ENCODE measurements at places on chromosomes 6 and 20.

- DNase-seq, result no peak
Observed at GRCh38 chr20:37749218-37749617, 55.4 kb downstream of the CTNNBL1 start.

- DNase-seq, result no peak
Observed at GRCh38 chr20:51553897-51554486, 11.5 kb upstream of the NFATC2 start.

GRCh38 chr6:150922137-150922536, 56.6 kb downstream of the MTHFD1L start:
- DNase-seq, result no peak

GRCh38 chr6:79776076-79776475, 144.9 kb downstream of the SH3BGRL2 start:
- DNase-seq, result no peak

DNA sequence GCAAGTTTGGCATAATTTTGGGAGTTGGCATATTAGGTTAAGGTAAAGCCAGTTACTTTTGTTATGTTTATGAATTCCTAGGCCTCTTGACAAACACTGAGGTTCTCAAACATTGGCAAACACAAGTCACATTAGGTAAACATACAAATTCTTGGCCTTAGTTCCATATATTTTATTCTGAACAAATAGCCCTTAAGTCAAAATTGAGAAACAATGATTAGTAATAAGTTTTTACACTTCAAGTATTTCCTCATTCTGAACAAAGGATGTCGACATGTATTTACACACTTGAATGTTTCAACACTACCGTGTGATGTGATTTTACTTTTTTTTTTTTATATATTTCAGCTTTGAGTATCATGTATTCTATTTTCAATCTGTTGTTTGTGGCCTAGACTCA, 3.8 kb upstream of the ECHDC1 start:
- DNase-seq, result no peak

DNA sequence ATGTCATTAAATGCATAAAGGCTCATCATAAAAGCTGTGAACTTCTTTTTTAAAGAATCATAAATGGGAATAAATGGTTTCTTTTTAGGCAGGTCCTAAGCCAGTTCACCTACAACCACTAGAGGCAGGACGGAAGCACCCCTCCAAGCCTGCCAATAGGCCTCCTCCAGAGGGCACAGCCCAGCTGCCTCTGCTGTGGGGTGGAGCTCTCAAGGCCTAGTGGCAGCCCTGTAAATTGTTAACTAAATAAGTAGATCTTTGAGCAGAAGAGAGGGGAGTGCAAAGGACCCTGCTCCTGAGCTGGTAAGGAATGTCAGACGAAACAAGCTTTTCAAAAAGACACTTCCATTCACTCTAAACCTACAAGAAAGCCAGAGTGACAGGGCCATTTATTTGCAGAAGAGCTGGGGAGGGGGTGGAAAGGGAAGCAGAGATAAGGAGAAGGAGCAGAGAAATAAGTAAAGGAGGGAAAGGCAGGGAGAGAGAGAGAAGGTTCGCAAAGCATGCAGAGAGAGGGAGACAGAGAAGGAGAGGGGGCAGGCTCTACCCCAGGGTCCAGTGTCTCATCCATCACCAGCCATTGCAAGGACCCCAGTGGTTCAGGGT, 18.0 kb upstream of the MAFB start:
- peak; percentile 15 for DNase-seq

- no peak for DNase-seq
Observed at GRCh38 chr20:1467082-1467354, 369 bp upstream of the NSFL1C start.

- DNase-seq, result no peak
Observed at GRCh38 chr20:55172310-55173002, 697.1 kb downstream of the DOK5 start.

- DNase-seq, result no peak
Observed at GRCh38 chr20:34578025-34578424, 19.5 kb downstream of the MAP1LC3A start.

DNA sequence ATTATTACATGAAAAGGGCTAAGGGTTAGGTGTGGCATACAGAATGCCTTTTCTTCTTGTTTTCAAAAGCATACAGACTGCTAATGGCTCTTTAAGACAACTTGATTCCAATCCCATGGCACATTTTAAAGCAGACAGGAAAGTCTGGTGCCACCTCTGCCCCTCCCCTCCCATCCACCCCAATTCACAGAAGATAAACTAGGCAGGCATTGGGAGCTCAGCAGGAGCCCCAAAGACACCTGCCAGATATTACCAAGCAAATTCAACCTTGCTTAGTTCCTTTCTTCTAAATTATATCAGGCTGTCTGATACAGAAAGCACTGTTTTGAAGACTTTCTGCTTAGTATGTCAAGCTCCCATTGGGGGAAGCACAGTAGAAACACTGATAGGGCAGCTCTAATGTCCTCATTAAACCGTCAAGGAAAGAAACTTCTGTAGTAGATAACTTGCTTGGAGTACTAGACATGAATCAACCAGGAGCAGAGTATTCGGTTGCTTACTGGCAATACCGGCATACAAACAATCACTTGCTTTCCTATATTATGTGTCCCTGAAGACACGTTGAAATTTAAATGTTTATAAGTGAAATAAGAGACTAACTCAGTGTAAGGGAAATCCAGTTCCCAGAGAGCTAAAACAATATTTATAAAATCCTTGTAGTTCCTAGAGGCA, 13.0 kb downstream of the SESN1 start:
- DNase-seq, result no peak

DNA sequence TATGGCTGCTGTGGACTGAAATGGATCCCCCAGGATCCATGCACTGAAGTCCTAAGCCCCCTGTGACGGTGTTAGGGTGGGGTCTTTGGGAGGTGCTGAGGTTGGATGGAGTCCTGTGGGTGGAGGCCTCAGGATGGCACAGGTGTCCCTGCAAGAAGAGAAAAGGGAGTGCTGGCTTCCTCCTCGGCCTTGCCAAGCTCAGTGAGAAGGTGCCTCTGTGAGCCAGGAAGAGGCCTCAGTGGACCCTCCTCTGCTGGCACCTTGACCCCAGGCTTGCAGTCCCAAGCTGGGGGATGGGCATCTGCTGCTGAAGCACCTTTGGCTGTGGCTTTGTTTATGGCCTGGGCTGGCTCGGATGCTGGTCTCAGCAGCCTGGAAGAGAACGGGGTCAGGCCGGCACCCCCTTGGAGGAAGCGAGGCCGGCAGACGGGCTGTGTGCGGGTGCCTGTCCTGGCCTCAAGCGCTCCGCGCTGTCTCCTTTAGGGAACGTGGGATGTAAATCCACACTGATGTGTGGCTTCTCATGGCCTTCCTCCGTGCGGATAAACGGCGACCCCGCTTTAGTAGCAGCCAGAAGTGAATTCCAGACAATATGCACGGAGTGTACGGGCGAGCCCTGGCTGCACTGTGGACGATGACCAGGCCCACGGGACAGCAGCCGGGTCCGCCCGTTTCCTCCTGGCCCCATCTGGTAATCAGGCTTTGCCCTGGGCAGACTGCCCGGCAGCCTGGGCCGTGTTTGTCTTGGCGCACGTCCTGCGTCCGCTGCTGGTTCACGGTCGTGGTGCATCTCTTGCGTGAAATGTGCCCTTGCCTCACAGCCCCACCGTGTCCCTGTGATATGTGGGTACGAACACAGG, 182.6 kb downstream of the ERMARD start:
- no peak for DNase-seq

GRCh38 chr20:57231161-57231560, 35.3 kb downstream of the BMP7 start:
- DNase-seq, result no peak

GRCh38 chr20:13430346-13431002, 208.3 kb downstream of the TASP1 start:
- peak; percentile 57 for DNase-seq

DNA sequence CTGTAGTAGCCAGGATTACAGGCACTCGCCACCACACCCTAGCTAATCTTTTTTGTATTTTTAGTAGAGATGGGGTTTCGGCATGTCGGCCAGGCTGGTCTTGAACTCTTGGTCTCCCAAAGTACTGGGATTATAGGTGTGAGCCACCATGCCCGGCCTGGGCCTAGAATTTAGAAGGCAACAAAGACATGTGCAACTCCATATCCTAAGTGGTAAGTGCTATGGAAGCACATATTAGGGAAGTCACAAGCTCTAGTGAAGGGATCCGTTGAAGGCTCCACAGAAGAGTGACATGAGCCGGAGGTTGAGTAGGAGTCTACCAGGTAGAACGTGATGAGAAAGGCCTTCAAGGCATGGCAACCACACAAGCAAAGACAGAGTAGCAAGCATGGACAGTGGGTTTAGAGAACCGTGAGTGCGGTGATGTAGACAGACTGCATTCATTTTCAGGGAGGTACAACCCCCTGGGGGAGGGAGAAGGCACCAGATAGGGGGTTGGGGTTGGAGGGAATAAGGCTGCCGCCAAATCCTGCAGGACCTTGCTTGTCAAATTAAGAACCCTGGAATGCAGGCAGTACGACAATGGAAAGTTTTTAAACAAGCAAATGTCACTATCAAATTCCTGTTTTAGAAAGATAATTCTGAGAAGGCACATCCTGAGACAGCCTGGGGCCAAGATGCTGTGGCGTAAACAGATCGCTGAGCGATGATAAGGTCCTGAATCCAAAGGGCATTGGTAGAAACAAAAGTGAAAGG, 50.2 kb downstream of the ARHGAP18 start:
- no peak for DNase-seq

GRCh38 chr6:112337209-112337638, 9.9 kb upstream of the RFPL4B start:
- DNase-seq, result no peak

DNA sequence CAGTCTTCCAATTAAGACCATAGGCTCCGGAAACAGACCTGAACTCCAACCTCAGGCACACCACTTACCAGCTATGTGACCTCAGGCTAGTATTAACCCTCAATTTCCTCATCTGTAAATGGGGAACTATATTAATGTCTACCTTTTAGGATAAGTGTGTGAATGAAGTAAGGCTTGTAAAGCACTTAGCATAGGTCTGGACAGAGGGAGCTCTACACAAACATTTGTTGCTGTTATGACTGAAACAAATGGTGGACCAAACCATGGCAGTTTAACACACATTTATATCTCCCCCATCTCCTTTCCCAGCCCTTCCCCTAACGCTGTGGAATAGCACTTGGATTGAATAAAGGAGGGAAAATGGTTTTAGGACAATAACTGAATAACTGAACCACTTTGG, 48.7 kb downstream of the TSHZ2 start:
- no peak for DNase-seq

DNA sequence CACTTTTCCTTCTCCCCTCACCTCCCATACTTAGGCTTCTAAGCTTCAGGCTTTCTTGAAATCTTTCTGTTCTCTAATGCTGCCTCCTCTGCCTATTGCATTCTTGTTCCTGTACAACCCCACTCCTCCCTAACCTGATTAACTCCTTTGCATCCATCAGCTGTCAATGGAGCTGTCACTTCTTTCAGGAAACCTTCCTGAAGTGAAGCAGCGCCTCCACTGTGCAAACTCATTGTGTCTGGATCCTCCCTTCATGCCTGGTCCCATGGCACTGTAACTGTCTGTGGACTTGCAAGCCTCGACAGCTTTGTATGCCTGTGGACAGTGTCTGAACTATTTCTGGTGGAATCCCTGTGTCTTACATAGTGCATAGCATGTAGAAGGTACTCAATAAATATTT, 185.0 kb downstream of the HS3ST5 start:
- DNase-seq, result no peak

DNA sequence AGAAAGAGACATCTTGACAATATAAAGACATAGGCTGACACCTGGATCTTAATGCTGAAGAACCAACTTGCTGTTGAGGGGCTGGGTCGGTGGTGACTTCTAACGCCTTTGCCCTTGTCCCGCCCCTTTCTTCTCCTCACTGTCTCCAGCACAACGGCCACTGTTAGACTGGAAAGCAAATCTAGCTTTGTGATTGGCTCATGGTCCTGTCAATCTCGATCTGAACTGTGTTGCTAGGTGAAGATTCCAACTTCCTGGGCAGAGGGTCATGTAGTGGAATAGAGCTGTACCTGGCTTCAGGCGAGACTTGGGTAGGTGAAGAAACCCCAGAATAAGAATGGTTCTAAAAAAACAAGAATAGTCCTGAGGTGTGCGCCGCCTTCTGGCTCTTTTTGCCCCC, at the start of gene PGK2:
TSS of gene PGK2 (minus strand) at position 110 of the 400 bp plus-strand sequence. CDS start at position 12, 98 bp downstream.
- DNase-seq, result no peak

- no peak for DNase-seq
Observed at GRCh38 chr6:13030396-13030795, 297.9 kb downstream of the TBC1D7 start.

- DNase-seq, result no peak
Observed at GRCh38 chr6:149452037-149452939, 32.5 kb downstream of the ZC3H12D start.

- no peak for DNase-seq
Observed at GRCh38 chr6:133641104-133641503, 247.8 kb upstream of the TCF21 start.

DNA sequence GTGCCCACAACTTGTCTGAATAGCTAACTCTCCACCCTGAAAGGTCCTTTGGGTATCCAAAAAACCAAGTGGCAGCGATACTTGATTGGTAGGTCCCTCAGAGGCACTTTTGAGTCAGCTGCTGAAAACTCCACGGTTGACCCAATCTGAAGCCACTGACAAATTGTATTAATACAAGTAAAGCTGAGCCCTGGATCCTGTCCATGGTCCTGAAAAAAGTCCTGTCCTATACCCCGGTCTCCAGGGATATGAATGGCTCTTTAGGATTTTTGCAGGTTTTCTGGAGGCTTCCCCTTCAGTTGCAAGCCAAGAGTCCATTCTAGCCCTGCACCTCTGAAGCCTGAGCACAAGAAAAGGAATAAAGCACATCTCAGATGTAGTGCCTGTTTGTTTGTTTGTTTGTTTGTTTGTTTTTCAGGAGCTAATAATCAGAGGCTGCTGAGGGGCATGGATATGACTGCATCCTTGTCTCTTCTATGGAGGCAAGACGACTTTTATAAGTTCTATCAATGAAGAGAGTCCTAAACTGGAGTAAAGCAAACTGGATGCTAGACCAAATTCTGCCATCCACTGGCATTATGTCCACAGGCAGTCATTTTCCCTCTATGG, 1.7 kb upstream of the SLC12A5 start:
- DNase-seq, result peak; percentile 45

- DNase-seq, result no peak
Observed at GRCh38 chr20:17933121-17933520, 35.5 kb downstream of the SNX5 start.

GRCh38 chr6:149903938-149904611, 6.2 kb upstream of the RAET1E start:
- no peak for DNase-seq

- DNase-seq, result no peak
Observed at GRCh38 chr6:80339421-80339820, 232.9 kb downstream of the BCKDHB start.

- DNase-seq, result no peak
Observed at GRCh38 chr6:129211626-129212025, 328.7 kb downstream of the LAMA2 start.

DNA sequence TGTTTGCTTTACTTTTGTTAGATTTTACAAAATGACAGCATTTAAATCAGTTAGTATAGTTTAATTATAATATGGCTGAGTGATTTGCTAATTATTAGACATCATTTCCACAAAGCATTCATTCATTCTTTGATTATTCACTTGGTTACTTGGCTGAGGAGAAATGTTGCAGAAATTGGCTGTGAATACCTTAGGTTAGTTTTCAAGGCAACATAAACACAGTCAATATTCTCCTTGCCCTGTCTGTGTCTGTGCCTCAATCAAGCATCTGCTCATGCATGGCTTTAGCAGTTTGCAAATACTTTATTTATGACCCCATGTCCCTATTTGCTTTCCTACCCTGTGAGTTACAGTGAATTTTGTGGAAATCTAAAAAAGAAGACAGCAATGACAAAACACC, 718.3 kb downstream of the EPM2A start:
- no peak for DNase-seq

All from activated CD4-positive, alpha-beta T cell treated with anti-CD3 and anti-CD28 coated beads for 36 hours (primary cell).